Stimulated activated CD4-positive, alpha-beta T cell treated with anti-CD3 and anti-CD28 coated beads, TNF-alpha, amount 100 ng/mL, for 1 hour (primary cell): ENCODE measurements at places on chromosomes 16 and 17.

GRCh38 chr17:79508291-79508716 lies 102.5 kb downstream of the RBFOX3 start:
- no peak for DNase-seq

GRCh38 chr17:74739227-74739831 lies 2.3 kb downstream of the RAB37 start:
- DNase-seq = no peak

DNA sequence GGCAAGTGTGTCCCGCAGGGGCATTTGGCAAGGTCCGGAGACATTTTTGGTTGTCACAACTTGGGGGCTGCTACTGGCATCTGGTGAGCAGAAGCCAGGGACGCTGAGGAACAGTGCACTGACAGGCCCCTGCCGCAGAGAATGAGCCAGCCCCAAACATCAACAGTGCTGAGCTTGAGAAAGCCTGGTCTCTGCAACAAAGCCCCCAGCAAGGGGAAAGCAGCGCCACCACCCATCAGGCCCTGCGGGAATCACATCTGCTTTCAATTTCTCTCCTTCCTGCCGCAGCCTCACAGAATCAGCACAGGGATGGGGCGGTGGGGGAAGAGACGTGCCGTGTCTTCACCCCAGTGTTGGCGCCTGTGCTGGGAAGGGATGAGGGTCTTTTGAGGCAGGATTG lies 14.8 kb upstream of the PRPSAP1 start:
- DNase-seq = no peak

DNA sequence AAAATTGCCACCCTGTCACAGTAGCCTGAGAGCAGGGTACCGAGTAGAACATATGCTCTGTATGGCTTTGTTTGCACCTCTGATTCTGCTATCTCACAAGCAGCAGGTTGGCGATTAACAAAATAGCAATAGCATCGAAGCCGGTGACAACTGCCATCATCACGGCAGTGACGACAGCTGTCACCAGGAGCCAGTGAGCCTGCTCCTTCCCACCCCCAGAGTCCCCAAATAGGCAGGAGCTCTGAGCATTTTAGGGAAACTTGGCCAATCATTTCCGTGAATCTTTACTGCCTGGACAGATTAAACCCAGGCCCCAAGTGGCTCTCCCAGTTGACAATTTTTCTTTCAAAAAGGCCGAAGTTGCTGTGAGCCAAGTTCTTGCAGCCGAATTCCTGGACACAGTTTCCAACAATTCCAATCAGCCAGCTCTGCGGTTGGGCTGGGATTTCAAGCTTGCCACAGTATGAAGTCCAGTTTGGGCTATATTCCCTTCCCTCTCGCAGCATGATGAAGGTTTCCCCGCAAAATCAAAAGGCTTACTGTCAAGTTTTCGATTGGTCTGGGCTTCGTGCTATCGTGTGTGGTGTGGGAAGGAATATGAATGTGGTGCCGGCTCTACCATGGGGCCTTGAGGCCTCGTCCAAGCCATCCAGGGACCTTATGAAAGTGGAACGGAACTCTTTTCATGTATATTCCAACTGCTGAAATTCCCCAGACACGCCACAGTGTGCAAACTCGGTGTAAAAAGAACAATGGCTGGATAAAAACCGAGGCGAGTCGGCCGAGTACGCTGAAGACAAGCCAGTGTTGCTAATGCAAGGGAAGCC lies 186.6 kb downstream of the C16orf78 start:
- no peak for DNase-seq

GRCh38 chr17:72719206-72719577 lies 373.3 kb downstream of the SLC39A11 start:
- DNase-seq = no peak

DNA sequence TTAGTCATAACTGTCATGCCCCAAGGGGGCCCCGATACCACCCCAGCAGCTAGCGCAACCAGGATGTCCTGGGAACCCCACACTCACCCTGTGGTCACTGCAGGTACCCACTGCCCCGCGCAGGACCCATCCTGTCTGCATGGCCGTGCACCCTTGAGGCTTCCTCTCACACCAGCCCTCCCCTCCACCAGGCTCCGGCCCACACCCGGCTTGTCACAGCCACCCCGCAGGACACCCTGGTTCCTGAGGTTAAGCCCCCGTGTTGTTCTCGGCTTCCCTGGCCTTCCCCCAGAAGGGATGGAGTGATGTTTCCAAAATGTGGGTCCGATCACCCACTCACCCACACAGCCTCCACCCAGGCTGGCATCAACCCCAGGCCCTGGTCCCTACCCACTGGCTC lies 7.5 kb downstream of the DNASE1L2 start:
- DNase-seq = no peak

DNA sequence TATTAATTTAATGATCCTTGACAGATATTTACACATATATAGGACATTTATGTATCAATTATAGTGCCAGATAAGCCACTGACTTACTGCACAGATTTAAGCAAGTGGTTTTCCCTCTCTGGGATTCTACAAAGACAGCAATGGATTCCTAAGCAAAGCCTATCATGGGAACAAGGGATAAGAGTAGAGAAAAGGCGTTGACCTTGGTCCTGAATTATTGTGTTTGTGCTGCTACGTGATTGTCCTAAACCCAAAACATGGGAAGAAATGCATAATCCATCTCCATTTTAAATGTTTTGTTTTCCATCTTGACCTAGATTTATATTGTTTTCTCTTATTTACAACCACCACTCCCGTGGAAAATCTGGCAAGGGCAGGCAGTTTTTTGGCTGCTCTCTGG lies 14.0 kb downstream of the SLFN11 start:
- DNase-seq = no peak

DNA sequence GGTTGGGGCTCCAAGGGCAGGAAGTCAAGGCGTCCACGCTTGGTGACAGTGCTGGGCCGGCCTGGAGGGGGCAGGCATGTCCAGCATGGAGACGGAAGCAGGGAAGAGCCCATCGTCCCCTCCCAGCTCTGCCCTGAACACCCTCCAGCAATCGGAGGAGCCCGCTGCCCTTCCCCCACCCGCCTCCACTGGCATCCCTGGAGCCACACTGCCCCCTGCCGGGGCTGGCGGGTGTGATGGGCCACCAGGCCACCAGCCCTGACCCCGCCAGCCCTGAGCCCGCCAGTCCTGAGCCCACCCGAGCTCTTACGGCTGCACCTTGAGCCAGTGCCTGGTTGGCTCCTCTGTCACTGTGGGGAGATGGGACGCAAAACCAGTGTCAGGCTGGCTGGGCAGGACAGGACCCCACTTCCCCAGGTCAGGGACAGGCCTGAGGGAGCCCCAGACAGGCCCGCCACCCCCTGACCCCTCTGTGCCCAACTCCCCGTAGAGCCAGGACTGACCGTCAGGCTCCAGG lies 4.1 kb upstream of the CDH15 start:
- peak; percentile 75 for DNase-seq
